ENCODE measurements at places on chromosomes 1 and 21.

- DNase-seq, result peak; percentile 95
Observed at GRCh38 chr1:176656257-176656995, 193.5 kb downstream of the PAPPA2 start.

GRCh38 chr1:10087210-10087609 is 54.5 kb downstream of the UBE4B start:
- DNase-seq, result no peak

- DNase-seq, result peak; percentile 61
Observed at GRCh38 chr1:153561466-153561985, 4.1 kb downstream of the S100A2 start.

DNA sequence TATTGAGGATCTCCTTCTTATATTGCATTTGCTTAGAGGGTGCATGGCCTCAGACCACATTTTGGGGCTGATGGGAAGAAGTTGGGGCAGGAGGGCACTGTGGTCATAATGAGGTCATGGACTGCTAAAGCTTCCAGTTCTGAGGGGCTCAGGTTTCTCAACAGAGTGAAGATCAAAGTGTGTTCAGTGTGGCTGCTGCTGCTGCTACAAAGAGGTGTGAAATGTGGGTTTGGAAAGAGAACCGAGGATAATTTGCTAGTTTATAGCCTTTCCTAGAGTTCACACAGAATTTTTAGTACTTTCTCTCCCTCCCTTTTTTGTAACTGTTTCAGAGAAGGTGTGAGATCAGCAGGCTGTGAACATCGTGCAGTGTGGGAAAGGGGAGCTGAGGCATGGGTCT is 73.3 kb downstream of the CACNA1E start:
- no peak for DNase-seq

GRCh38 chr21:28018741-28019669 is 973.7 kb downstream of the LTN1 start:
- DNase-seq, result peak; percentile 65

DNA sequence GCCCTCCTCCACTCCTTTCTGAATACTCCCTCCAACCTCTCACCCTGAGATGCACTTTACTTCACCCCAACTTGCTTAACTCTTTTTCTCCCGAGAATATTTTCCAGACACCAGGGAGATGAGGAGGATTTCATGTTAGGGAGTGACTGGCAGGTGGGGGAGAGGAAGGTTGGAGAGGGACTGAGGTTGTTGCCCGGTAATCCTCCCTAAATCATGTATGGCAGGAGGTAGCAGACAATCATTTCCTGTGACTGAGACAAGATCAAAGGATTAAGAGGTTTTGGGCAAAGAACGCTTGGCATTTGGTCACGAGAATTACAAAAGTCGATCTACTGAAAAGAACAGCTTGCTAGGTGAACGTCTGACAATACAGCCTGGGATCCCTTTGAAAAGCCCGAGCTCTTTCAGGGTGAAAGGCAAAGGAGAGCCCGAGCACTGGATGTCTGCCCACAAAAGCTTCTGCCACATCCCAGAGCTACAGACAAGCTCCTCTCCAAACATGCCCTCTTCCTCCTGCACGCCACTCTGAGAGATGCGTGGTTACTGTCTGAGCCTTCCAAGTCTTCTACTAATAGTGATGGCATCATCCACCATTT is 154.1 kb downstream of the DAB1 start:
- no peak for DNase-seq

DNA sequence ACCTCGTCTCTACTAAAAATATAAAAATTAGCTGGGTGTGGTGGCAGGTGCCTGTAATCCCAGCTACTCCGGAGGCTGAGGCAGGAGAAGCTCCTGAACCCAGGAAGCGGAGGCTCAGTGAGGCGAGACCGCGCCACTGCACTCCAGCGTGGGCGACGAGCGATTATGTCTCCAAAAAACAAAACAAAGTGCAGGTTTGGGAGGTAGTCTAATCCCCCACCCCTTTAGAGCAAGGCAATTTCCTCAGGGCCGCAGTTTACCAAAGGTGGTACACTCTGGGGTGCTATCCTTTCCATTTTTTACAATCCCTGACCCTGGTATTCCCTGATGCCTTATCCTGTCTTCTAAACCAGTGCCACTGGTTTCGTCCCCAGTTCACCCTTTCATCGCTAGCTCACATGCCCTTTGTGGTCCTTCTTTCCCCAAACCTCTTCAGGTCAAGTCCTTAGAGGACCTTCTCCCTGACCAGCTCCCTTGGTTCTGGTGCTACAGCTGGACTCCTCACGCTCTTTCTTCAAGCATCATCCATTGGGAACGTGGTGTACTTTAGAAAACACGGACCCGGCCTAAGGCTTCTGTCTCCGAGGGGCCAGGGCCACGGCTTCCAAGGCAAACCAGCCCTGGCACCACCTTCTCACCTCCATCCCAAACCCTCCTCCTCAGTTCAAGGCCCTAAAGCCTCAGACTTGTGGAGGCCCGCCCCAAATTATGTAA is 873 bp downstream of the IFT25 start:
- DNase-seq, result no peak

DNA sequence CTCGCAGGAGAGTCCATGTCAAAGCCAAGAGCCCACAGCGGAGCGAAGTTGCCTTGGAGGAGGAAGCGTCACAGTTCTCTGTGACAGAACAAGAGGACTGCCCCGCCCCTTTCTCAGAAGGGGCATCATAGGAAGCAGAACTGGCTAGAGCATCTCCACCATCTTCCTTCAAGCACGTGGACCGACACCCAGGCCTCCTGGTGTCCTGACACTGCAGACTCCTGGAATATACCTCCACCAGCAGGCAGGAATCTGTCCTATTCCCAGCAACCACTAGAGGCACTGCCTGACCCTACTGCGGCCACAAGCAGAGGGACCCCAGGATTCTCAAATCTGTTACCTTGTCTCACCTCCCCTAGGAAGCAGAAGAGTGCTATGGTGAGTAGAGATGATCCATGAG is 37.8 kb downstream of the GPA33 start:
- DNase-seq, result no peak

GRCh38 chr1:233566886-233567285 is 47.0 kb upstream of the KCNK1 start:
- DNase-seq, result no peak

DNA sequence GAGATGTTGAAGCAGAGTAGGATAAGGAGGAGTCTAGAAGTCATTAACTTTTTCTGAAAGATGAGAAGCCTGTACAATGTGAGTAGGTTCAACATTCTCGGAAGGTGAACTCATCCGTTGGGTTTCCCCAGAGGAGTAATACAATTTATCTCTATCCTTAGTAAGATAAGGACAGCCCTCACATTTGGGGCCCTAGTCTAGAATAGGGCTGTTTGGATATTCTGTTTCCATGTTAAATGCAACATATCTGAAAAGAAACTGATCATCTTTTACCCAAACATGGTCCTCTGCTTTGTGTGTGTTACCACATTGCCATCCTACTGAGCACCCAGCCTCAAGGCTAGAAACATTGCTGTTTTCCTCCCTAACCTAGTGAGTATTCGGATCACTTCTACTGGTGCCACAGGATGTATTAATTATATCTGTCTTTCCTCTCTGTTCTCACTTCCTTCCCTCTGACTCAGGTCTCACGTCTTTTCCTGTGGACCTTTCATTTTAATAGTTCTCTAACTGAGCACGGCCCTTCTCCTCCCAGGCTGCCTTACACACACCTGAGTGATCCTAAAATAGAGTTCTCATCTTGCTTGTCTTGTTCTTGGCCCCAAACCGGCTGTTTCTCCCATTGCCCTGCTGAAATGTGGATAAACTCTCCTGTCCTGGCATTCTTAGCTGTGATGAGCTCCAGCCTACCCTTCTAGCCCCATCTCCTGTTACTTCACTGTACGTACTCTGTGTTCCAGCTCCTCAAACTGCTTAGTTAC is 91.7 kb downstream of the CDC14A start:
- DNase-seq, result peak; percentile 44

DNA sequence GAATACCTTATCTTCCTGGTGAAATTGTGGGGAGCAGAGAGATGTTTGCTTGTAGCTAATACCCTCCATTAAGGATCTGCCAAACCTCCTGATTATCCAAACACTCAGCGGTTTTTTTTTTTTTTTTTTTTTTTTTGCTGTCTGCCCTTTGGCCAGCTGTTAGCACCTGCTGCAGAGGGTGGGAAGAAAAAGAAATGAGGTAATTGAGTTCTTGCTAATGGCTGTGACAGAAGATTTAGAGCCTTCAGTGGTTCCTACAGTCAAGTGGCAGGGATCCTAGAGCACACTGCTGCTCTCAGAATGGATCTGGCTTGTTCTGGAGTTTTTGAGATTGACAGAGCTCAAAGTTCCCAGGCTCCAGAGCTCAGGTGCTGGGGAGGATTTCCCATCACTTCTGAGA is 342.5 kb downstream of the DISC1 start:
- no peak for DNase-seq
